ENCODE measurements at places on chromosomes 5 and 9.

- DNase-seq, result no peak
Observed at GRCh38 chr9:69806627-69807026, 14.0 kb upstream of the CFAP95 start.

GRCh38 chr5:127988146-127988760 lies 95.3 kb upstream of the SLC12A2 start:
- no peak for DNase-seq

DNA sequence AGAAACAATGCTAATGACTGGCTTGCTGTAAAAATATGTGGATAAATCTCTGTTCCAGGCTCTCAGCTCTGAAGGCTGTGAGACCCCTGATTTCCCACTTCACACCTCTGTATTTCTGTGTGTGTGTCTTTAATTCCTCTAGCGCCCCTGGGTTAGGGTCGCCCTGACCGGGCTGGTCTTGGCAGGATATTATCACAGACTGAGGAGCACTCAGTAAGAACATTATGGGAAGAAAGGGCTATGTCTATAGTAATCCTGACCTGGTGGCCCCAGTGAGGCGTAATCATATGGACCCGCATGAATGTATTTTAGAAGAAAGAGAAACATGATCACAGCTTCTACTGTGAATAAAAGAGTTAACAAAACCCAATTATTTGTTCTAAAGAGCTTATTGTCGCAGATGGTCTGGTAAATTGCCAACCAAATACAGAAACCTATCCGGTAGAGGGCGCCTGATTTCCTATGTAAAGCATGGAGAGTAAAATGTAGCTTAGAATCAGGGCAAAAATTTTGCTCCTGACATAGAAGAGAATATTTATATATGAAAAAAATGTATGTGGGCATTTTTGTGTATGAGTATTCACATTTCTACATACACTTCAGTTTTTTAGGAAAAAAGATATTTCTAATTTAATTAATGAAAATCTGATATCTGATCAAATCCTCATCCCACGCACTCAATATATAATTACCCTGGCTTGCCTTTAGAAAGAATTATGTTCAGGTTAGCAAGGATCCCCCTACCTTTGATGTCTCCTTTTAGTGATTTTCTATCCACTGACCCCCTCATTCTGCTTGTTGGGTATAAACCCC lies 5.8 kb upstream of the IFNA1 start:
- DNase-seq, result no peak

- DNase-seq, result no peak
Observed at GRCh38 chr5:62044989-62045388, 261.0 kb upstream of the KIF2A start.

DNA sequence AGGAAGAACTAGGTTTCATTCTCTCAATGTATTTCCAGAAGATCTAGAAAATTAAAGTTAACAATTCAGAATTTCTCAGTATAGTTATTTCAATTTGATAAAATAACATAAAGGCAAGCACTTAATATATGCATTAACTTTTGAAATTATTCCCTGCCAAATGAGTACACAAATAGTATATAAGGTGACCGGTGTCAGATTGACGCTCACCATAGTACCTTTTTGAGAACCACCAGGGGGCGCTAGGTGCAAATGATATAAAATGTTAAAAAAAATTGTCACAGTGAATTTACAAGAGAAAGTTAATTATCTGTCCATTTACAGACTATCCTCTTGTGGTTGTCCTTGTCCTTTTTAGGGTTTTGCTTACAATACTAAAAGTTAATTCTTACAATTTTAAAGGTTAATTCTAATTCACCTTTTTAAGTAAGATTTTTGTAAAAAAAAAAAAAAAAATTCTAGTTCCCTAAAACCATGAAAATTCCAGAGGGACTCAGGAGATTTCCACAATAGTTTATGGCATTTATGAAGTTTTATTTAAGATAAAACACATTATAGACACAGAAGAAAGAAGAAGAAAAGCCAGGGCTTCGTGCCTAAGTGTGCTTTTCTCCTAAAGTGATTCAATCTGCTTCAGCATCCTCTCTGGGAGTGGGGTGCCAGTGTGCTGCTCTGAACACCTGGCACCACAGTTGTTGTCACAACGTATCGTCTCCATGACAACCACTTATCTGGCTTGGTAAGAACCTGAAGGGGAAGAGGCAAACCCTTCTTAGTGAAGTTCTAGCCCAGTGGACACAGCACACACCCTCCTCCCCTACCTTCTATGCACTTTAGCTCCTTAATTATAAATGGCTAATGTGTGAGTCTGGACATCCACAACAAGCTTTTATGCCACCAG lies 1.7 kb downstream of the ADAMTS16 start:
- no peak for DNase-seq

DNA sequence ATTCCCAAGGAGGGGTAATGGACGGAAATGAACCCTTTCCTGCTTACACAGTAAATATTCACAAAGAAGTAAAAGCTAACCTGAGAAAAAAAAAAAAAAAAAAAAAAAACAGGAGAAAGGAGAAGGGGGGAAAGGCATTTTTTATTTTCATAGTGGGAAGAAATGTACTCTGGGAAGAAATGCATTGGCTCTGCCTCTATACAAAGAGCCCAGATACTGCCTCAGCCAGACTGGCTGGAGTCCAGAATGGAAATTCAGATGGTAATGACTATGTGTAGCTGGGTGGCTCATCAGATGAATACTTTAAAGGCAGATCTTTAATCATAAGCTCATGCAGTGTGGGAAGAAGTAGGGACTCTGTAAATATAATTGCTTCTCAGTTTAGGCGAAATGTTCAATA lies 124.9 kb upstream of the ZNF608 start:
- DNase-seq, result no peak

GRCh38 chr9:16193066-16193465 lies 640.2 kb downstream of the CCDC171 start:
- DNase-seq, result no peak

DNA sequence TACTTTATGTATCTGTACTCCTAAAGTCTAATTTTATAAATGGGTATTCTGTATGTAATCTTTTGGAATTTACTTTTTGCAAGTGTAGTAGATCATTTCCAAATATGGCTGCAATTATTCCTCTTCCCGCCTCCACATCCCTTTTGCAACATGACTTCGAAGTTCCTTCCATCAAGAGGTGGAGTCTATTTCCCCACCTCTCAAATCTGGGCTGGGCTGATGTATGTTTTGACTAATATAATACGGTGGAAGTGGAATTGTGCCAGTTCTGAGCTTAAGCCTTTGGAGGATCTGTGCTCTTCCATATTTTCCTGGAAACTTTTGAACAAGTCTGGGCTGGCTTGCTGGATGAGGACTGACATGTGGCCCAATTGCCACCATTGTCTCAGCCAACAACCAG lies 155.9 kb downstream of the FGF18 start:
- no peak for DNase-seq

DNA sequence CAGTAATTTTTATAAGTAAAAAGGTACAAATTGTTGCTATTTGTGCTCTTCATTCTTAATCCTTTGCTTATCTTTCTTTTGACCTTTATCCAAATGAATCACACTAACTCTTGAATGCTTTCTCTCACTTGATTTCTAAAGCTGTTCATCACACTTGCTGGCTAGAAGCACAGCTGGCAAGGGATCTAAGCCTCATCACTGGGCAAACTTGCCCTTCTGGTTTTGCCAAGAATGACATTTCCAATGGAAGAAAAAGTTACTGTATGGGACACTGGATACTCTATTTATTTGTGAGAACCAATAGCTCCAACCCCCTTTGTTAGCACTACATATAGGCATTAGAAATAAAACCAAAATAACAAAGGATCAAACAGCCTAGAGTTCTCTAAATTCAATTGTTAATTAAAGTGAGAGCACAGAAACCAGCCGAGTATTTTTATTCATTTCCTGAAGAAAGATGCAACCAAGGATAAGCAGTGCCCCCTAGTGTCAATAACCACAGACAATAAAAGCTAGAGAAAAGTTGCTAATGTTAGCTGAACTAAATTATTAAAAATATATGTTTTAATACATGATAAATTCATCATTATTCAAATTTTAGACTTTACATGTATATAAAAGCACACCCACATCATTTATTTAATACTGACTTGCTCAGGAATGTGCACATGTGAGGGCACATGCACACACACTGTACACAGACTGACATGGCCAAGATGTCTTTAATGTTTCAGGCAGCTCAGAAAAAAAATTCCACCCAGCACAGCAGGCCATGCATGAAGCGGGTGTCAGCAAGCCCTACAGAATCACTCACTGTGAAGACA lies 59.8 kb upstream of the POU5F2 start:
- no peak for DNase-seq

DNA sequence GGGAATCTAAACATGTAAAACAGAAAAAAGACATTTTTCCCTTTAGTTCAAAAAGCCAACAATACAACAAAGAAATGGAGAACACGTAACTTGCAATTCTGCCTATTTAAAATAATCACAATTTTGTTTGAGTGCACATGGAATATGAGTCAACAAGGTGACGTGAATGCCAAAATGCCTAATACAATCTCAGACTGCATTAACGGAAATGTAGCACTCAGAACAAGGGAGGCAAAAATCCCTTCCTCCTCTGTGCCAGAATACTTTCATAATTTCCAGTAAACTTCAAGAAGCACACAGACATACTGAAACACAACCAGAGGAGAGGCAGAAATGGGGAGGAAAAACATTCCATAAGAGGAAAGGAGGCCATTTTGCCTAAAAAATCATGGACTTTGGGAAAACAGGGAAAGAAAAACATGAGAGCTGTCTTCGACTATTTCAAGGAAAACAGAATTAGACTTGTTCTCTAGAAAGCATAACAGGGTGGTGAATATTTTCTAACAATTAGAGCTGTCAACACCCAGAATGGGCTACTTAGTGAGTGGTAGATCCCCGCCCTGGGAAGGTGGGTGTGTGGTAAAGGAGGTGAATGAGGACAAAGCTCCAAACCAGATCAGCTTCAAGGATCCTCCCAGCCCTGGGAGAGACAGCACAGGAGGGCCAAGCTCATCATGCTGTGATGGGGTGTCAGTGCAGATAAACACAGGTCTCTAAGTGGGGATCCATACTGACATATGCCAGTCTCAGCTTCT lies 48.2 kb downstream of the ABCA1 start:
- DNase-seq, result no peak

DNA sequence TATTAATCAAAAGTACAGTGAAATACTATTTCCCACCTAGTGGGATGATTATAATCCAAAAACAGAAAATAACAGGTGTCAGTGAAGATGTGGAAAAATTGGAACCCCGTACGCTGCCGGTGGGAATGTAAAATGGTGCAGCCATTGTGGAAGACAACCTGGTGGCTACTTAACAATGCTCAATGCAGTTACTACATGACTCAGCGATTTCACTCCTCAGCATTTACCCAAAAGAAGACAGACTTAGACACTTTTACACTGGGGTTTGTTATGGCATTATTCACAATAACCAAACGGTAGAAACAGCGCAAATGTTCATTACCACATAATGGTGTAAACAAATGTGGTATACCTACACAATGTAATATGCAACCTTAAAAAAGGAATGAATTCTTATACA lies 23.9 kb downstream of the SECISBP2 start:
- no peak for DNase-seq

DNA sequence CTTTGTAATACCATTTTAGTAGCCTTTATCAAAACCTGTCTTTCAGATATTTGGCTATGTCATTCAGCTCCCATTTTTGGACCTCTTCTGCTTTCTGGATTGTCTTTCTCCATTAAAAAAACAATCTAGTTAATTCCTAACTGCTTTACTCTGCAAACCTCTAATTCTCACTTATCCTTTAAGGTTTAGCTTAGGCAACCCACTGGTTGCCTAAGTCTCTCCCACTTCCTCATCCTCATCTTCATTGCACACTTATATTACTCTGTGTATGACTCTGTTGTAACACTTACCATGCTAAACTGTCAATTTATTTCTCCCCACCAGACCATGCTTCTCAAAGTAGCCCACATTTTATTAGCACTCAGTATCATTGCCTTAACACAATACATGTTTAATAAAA lies 205.0 kb upstream of the DMRTA1 start:
- DNase-seq, result no peak

DNA sequence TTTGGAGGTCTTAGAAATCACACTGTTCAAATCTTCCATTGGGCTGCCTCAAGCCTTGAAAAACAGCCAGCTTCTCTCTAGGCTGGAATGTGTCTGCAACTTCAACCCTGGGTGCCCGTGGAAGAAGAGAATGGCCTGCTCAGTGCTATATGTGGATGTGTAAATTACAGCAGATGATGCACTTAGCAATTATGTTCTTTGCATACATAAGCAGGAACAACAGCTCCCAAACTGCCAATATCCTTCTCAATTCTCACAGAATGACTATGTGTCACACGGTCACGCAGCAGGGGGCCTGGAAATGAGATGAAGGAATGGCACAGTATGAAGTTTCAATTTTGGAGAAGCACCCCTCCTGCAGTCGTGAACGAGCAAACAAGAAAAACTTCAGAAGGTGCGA lies 175.2 kb upstream of the SMARCA2 start:
- no peak for DNase-seq

DNA sequence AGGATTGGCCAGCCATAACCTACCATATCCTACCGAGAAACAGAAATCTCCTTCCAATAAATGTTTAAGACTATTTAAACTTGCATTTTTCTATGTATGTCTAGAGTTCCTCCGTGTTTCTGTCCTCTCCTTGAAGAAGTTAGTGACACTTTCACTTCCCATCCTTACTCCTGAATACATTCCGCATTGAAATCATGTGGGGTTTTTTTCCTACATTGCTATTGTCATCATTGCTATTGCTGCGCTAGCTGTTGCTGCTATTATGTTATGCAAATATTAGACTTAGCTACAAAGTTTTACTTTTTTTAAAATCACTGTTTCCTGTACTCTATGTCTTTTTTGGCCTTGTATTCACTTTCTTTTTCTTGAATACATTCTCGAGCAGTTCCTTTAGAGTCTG lies 83.3 kb upstream of the NEK6 start:
- DNase-seq, result no peak

- no peak for DNase-seq
Observed at GRCh38 chr9:29816954-29817703, 2243.8 kb upstream of the C9orf72 start.

GRCh38 chr9:3180696-3181048 lies 336.8 kb upstream of the PUM3 start:
- no peak for DNase-seq

DNA sequence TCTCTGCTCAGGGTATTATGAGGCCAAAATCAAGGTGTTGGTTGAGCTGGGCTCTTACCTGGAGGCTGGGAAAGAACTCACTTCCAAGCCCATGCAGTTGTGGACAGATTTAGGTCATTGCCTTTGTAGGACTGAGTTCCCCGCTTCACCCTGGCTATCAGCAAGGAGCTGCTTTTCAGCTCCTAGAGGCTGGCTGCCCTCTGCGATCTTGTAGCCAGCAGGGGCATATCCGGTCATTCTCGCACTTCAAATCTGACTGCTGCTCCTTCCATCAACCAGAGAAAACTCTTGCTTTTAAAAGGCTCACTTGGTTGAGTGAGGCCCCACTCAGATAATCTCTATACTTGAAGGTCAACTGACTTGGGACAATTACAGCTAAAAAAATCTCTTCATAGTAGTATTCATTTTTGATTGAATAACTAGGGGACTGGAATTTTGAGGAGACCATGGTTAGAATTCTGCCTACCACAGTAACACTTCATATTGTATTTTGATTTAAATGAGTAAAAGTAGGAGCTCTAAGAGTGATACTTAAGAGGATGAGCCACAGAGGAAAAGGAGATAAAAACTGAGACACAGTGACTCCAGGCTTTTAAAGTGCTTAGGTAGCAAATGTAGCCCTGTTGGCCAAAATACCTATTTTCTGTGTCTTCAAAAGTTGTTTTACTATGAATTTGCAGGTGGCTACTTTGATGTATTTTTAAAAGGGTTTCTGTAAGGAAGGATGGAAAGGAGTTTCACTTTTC lies 137.4 kb downstream of the CD180 start:
- DNase-seq, result no peak

- DNase-seq, result no peak
Observed at GRCh38 chr9:79824265-79824664, 252.5 kb downstream of the TLE4 start.

Measured in coronary artery (tissue), 2 donors.